ENCODE measurements at places on chromosomes 7 and 10.

- DNase-seq: no peak
Observed at GRCh38 chr7:25565002-25565401, 336.7 kb upstream of the NPVF start.

DNA sequence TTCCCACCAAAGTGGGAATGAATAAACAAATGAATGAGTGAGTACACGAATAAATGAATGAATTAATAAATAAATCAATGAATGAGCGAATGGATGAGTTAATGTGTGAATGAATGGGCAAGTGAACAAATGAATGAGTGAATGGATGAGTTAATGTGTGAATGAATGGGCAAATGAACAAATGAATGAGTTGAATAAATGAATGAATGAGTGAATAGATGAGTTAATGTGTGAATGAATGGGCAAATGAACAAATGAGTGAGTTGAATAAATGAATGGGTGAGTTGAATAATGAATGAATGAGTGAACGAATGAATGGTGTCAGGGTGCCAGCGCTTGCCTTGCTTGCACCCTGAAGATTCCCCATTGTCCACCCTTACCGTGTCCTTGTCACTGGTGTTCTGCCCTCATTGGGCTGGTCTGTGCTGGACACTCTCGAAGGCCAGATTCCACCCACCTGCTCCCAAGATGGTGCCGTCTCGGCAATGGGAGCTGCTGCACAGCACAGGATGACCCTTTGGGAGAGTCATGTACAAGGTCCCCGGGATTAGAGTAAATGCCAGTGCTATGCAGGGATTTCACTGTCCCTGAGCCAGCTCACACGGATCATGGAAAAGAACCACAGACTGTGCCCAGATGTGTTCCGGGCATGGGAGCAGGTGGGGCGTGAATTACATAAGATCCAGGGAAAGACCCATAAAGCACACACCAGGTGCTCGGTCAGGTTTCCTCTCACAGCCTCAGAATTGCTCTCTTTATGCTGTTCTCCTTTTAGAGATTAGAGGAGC, 83.2 kb downstream of the CAMK1D start:
- no peak for DNase-seq

DNA sequence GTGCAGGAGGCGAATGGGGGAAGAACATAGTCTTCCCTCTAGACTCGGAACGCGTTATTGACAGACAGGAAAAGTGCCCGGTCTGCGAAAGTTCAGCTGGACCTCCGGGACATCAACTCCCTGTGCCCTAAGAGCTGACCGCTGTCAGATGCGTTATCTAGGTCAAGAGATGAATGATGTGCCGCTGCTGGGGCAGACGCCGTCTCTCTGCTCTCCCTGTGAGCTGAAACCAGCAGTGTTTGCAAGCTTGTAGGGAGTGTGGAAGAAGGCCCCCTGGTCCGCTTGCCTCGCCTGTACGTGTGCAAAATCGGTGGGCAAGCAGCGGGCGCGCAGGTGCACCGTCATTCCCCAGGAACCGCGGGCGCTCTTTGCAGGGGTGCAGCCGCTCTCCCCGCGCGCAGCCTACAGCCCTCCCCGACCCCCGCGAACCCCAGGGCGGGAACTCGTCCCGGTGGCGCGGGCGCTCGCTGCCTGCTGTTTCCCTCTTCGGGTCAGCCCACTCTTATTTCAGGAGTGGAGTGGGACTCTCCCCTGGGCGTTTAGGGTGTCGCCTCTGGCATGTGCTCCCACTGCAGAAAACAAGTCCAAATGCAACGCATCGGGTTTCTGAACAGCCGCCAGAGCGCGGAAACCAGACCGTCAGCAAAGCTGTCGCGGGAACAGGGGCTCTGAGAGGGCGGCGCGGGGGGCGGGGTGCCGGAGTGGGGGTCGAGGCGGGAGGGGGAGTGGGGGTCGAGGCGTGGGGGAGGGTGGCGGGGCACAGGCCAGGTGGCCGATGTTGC, 1.8 kb upstream of the PFKFB3 start:
- DNase-seq: peak; percentile 63

GRCh38 chr7:27235387-27236311, 7.0 kb upstream of the EVX1 start:
- DNase-seq: no peak

DNA sequence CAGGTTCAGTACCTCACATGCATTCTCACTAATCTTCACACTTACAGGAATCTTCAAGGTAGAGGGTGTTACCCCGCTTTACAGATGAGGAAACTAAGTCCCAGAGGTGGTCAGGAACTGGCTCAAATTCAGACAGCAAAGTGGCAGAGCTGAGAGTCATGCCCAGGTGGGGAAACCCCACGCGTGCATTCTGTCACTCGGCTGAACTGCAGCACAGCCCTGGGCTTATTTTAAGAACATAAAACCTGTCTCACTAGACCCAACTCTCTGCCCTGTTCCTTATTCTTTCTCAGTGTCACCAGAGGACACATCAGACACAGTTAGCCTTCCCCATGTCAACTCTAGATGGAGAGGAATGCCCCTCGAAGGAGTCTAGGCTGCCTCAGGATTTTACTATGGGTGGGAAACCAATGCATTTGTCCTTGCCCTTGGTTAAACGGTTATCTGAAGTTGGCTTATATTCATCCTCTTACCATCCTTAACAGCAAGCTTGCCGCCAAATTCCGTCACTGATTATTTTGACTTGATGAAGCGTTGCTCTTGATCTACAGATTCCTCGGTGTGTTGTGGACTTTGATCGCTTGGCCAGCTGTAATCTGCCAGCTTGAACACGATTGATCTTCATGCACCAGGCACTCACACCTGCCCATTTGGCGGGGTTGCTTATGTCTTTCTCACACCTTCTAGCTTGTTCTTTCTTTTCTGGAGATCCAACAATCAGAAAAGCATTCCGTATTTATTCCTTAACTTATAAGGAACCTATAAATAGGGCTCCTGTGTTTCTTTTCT, 627.9 kb downstream of the SDK1 start:
- DNase-seq: no peak

DNA sequence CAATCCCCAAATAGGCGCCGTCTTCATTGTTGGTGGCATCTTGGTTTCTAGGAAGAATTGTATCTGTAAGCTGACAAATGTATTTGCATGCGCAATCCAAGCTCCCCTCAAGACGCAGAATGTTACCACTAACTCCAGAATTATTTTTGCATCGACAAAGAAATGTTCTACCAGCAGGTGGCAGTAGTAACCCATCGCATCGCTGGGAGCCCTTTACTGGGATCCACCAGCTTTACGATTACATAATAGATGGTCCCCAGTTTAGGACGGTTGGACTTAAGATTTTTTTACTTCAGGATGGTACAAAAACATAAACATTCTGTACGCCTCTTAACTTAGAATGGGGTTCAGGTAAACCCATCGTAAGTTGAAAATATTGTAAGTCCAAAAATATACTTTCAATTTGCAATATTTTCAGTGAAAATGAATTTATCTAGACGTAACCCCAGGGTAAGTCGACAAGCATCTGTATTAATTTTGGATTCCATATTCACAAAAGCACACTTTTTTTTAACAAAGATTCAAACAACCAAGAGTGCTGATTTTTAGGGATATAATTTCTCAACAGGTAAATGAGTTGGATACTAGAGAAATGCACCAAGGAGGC, 114.0 kb upstream of the COBL start:
- DNase-seq: no peak

GRCh38 chr7:105227391-105227790, 161.3 kb downstream of the SRPK2 start:
- DNase-seq: no peak

GRCh38 chr7:74429153-74429747, 24.5 kb upstream of the GTF2IRD1 start:
- DNase-seq: no peak

DNA sequence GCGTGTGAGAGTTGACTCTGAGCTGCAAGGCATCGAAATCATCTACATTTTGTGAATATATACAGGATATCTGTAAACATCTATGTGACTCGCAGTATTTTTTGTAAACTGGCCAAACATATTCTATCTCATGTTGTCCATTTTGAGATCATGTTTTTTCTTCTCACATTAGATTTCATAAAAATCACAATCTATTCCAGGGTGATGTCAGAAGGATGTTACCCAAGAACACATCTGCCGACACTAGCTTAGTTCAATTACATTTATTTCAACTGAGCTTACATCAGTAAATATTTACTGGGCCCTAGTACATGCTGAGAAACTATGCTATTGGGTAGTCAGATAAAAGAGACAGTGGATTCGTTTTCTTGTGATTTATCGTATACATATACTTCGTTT, 2.5 kb upstream of the BUB3 start:
- DNase-seq: no peak

- no peak for DNase-seq
Observed at GRCh38 chr10:29785701-29786100, 150.9 kb upstream of the SVIL start.

DNA sequence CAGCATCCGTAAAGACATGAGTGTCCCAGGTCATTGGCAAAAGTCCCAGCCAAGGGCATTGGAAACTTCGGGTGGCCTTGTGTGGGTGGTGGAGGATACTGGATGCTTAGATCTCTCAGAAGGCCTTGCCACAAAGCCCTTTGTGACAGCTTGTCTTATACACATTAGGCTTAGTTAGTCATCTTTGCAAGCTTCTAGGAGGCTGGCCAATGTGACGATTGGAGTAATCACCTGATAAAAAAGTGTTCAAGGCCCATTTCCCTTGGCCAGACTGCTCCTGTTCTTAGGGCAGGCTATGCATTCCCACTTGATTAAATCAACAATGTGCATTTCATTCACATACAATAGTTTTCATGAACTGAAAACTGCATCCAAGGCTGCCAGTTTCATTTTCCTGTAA, 26.9 kb downstream of the NPS start:
- DNase-seq: no peak

DNA sequence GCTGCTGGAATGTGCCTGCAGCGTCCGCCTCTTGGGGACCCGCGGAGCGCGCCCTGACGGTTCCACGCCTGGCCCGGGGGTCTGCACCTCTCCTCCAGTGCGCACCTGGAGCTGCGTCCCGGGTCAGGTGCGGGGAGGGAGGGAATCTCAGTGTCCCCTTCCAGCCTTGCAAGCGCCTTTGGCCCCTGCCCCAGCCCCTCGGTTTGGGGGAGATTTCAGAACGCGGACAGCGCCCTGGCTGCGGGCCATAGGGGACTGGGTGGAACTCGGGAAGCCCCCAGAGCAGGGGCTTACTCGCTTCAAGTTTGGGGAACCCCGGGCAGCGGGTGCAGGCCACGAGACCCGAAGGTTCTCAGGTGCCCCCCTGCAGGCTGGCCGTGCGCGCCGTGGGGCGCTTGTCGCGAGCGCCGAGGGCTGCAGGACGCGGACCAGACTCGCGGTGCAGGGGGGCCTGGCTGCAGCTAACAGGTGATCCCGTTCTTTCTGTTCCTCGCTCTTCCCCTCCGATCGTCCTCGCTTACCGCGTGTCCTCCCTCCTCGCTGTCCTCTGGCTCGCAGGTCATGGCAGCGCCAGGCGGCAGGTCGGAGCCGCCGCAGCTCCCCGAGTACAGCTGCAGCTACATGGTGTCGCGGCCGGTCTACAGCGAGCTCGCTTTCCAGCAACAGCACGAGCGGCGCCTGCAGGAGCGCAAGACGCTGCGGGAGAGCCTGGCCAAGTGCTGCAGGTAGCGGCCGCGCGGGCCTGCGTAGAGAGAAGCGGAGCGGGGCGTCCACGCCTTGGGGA, 645 bp downstream of the SLC26A4 start:
- no peak for DNase-seq

DNA sequence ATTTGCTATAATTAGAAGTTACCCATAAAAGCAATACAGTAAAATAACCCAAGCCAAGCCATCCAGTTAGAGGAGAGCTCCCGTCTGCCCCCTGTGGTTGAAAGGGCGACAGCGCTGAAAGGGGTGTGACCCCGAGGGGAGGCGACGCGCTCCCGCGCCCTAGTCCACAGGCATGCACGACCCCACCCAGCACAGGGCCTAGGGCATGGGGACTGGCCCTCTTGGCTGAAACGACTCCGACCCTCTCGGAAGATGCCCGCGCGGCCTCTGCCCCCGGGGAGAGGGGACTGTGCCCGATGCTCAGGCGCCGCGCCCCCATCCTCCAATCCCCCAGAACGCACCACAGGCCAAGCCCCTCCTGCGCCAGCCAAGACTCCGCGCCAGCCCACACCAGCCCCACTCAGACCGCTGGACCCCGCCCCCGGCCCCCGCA, 64.0 kb downstream of the CSGALNACT2 start:
- DNase-seq: no peak

GRCh38 chr10:59107147-59107546, 69.3 kb upstream of the PHYHIPL start:
- DNase-seq: no peak

GRCh38 chr7:43465581-43466554, 117.0 kb upstream of the STK17A start:
- no peak for DNase-seq

- no peak for DNase-seq
Observed at GRCh38 chr7:123666492-123666891, 10.8 kb downstream of the LMOD2 start.

GRCh38 chr7:1938788-1939433, 268.8 kb downstream of the ELFN1 start:
- DNase-seq: no peak

DNA sequence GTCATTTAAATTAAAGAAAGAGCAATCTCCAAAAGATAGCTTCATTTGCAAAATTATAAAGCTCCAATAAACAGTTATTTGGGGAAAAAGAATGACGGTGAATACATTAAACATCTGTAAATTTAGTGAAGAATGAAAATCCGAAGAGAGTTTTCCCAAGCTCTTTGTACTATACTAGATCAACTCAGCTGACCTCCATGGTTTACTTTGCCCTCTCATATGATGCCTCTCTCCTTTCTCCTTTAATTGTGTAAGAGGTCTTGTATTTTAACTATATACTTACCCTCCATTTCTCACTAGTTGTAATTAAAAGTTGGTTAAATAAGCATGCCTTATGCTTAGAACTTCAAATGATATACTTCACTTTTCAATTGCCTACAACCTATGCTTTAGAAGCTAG, 125.8 kb downstream of the CACNA2D1 start:
- DNase-seq: no peak

- DNase-seq: no peak
Observed at GRCh38 chr7:113824117-113824823, 94.5 kb downstream of the PPP1R3A start.

DNA sequence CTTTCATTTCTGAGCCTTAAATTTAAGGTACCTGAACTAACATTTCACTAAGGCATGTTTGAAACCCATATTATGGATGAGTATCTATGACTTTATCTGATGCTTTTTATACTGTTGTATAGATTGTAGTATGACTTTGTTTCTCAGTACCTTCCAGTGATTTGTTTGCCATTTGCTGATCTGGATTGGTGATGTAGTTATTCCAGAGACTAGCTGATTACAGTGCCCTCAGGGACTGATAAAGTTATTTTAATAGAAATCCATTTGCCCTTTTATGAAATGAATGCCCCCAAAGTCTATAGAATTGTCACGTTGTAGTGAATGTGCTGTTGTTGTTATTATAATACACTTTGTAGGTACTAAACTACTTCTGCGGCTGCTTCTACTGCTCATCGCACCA, 385.4 kb upstream of the LRGUK start:
- DNase-seq: no peak

GRCh38 chr10:114634609-114634979, 23.5 kb downstream of the ABLIM1 start:
- DNase-seq: no peak

DNA sequence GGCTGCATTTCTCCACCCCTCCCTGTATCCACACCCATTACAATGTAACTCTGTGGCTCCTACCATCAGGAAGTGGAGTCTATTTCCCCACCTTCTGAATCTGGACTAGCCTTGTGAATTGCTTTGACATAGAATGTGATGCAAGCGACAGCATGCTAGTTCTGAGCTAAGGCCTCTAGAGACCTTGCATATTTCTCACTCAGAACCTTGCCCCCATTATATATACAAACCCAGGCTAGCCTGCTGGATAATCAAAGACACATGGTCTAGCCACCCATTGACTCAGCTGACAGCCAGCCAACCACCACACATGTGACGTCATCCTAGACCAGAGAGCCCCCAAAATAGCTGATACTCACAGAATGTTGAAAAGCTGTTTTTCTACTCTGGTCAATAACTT, 77.9 kb downstream of the CCDC71L start:
- DNase-seq: no peak

Data from activated naive CD4-positive, alpha-beta T cell (primary cell).